ENCODE measurements at places on chromosomes 16 and 17. TPM values are rescaled to one million over a fixed set of nuclear protein-coding genes. Genes with fewer than 3 reads are reported as not detected.
A peak's percentile ranks its signal among the peaks of the same experiment; 100 is the strongest.

DNA sequence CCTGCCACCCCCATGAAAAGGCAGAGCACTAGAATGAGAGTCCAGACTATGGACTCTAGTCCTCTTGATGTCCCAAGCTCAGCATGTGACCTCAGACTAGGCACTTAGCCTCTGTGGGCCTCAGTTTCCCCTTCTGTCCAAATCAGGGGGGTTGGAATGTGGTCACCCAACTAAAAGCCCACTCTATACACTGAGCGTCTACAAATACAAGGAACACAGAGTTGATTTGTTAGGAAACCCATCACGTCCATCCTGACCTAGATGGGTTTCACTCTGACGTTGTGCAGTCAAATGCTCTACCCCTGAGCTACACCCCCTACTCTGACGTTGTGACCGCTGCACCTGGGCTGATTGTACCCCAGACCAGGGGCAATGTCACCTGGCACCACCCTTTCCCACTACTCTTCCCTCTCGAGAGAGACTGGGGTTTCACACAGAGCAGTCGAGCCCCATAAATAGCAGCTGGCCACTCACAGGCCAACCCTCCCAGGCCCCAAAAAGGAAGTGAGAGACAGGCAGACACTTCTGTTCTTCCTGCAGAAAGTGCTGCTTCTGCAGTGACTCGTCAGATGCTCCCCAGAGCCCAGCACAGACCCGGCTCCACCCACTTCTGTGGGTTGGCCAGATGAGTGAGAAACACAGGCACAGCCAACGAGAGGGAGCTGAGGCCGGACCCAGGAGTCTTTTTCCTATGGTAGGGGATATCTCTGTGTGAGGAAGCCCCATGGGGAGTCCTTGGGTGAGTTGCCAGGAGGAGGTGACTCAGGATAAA, 16.1 kb upstream of the TNFRSF13B start:
- DNase-seq = peak; percentile 77

- peak; percentile 47 for DNase-seq
Observed at GRCh38 chr17:6510321-6510977, 45.9 kb downstream of the PITPNM3 start.

- no peak for DNase-seq
Observed at GRCh38 chr17:2184993-2185931, 118.3 kb downstream of the SMG6 start.

GRCh38 chr16:80007231-80007630, 406.7 kb upstream of the MAF start:
- DNase-seq = no peak

GRCh38 chr16:49469930-49470451, 96.4 kb downstream of the C16orf78 start:
- DNase-seq = peak; percentile 12

DNA sequence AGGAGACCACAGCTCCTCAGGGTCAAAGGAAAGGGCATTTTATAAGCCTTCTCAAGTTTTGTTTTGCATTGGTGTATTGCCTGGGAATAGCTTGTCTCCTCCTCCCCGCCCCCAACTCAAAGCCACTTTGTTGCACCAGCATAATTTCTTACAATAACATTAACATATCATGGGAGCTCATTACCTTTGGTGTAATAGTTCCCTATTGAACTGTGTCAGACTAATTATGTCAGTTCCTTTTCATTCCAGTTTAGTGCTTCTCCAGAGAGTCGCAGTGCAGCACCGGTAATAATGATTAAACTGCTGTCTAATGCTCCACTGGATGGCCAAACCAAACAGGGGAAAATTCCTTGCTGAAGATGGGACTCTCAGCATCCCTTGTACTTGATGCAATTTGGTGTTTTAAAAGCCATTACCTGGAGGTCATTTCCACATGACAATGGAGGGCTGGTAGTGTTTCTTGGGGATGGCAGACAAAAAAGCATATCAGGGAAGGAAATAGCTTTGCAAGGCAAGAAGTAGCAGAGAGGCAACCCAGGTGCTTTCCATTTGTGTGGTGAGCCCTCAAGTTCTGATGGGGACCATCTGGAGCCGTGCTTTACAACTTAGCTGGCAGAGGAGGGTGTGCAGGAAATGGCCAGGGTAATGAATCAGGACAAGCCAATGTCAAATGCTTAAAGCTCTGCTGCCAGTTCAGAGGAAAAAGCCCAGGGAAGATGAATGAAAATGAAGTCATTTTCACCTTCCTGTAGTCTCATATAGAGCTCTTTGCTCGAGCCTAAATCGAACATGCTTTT, 91.5 kb upstream of the NLRP1 start:
- DNase-seq = no peak

Gene ZDHHC1
- 16.4 TPM for total RNA-seq

- no peak for DNase-seq
Observed at GRCh38 chr16:11094857-11095565, 150.6 kb downstream of the CLEC16A start.

Gene MYH2
- total RNA-seq = not detected

- DNase-seq = no peak
Observed at GRCh38 chr16:86457501-86458148, 52.7 kb upstream of the FOXF1 start.

GRCh38 chr17:80689129-80689619, 144.5 kb downstream of the RPTOR start:
- no peak for DNase-seq

DNA sequence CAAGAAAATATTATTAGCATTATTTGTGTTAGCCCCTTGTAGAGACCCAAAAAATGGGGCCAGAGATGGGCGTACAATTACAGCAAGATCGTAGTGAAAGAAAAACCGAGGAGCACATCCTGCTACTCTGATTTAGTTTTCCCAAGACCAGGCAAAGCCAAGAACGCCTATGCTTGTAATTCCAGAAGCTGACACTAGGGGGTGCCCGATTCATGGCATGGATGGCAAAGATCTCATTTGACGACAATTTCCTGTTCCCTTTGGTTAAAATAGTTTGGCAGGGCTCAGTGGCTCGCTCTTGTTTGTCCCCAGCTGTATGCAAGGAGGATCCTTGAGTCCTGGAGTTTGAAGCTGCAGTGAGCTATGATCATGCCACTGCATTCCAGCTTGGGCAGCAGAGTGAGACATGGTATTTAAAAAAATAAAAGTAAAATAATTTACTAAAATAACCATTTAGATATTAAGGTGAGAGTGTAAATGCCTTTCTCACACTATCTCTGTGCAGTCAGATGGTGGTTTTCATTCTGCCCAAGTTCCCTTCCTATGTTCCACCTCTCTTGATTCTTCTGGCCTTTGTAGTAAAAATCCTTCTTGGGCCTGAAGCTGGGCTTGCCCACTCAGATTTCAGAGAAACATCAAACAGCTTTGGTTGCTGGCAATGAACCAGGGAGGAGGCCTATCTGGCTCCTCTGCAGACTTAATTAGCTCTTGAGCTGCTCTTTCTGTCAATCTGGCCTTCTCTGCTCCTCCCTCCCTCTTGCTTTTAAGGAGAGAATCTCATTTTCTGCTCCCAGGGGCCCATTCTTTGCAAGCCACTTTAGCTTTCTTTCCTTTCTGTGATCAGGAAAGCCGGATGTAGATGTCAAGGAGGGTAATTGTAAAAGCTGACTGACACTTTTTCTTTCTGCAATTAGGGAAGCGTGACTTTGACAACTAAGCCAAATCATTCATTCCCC, 31.2 kb downstream of the TMEM238L start:
- DNase-seq = no peak

GRCh38 chr17:78709119-78709681, 72.9 kb downstream of the CYTH1 start:
- no peak for DNase-seq

GRCh38 chr16:69438465-69438864, 14.0 kb downstream of the CYB5B start:
- DNase-seq = no peak

- DNase-seq = no peak
Observed at GRCh38 chr16:1019231-1020090, 37.9 kb downstream of the SOX8 start.

DNA sequence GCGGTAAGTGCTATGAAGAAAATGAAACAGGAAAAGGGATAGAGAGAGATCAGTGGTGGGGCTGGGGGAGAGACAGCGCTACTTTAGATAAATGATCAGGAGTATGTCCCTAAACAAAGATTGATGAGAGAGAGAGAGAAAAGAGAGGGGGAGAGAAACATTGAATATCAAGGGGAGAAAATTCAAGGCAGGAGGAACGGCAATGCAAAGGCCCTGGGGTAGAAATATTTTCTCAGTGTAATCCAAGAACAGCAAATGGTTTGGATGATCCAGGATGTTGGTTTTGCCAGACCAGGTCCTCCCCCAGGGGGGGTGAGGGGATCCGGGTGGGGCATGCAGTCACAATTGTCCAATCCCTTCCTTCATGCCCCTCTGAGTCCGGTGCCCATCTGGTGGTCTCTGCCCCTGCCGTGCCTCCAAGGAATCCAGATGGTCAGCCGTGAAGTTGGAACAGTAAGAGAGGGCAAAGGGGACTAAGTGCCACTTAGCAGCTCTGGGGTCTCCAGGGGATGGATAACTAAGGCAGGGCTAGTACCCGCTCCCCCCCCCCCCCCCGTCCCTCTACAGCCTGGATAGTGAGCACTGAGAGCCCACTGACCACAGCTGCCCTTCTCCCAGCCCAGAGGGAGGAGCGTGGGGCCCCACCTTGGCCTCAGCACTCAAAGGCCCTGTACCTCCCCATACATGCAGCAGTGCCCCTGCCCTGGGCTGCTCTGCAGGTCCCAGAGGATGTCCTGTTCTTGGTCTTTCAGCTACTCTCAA, 43.7 kb downstream of the TMEM132E start:
- DNase-seq = no peak

DNA sequence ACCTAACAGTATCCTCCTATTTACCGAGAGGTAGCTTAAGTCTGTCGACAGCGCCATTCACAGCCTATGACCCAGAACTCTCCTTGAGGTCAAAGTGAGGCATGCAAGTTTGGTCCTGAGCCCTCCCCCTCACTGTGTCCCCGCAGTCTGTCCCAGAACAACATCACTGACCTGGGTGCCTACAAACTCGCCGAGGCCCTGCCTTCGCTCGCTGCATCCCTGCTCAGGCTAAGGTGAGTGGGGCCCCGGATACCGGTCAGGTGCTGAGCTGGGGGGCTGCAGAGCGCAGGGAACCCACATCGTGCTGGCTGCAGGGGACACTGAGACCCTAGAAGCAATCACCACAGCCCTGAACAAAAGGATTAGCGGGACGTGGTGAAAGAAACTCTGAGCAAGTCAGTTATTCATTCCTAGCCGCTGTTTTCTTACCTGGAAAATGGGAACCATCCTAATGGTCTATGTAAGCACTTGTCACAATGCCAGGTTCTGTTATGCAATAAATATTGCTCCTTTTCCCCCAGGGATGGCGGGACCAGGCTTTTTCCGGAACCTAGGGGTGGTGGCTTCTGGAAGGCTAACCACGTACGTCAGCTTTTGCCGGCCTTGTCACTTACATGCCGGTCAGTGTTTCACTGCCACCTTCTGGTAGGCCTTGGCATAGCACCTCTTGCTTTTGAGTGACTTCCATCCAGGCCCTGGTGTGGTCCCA, 23.8 kb downstream of the DEXI start:
- DNase-seq = peak; percentile 95

- no peak for DNase-seq
Observed at GRCh38 chr17:41254861-41255260, 323 bp upstream of the KRTAP9-9 start.

DNA sequence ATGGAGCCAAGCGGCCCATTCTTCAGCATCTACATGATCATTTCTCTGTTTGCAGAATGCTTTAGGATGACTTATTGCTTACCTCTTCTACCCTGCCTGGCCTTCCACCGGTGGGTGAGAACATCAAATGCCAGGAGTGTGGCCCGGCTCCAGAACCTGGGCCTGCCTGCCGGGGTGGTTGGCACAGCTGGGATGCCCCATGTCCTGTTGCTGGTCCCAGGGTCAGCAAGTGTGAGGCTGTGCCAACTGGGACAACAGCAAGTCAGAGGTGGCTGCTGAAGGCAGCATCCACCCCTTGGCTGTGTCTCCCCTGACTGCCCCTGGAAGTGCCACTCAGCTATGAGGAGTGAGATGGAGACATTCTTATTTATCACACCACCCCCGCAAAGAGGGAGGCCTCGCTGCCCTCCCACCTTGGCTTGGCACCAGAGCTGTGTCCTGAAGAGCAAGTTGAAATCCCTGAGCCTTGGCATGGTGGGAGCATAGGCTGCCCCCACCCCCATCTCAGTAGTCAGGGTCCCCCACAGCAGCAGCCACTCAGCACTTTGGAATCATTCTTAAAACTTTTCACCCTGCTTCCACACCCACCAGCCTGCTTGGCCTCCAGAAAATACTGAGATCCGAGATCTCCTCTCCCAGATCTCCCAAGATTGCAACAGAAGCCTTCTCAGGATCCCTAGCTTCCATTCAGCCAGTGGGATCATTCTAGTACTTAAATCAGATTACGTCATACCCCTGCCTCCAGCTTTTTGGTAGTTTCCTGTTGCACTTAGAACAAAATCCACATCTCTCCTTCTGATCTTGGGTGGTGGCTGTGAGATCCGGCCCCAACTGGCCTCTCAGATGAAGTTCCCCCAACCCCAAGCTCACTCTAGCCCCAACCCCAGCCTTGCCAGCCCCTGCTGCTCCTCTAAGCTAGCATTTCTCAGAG, 127.5 kb downstream of the SOCS1 start:
- DNase-seq = peak; percentile 71

Gene CCL7
- total RNA-seq = not detected

- DNase-seq = no peak
Observed at GRCh38 chr17:40373324-40373723, 8.8 kb upstream of the GJD3 start.

GRCh38 chr17:82408938-82409318, 9.2 kb upstream of the HEXD start:
- DNase-seq = no peak

DNA sequence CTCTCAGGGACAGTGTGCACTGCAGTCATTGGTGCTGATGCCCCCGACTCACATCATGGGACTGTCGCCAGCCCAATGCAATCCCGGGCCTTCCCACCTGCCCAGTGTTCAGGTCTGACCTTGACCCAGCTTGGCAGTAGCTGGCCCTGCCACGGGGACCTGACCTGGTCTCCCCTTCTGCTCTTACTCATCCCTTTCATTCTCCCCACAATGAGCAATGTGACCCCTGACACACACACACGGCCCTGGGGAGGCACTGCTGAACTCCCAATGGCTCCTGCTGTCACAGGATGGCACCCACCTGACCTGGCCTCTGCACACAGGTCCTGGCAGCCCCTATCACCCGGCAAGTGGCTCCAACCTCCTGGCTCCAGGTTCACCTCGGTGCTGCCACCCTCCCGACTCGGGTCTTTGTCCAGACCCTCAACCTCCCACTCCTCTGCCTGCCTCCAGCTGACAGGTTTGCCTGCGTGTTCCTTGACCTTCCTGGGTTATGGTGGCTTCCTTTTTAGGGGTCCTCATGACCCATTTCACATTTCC, 6.6 kb downstream of the CD300C start:
- no peak for DNase-seq

GRCh38 chr17:2631211-2631610, 37.8 kb downstream of the PAFAH1B1 start:
- no peak for DNase-seq

DNA sequence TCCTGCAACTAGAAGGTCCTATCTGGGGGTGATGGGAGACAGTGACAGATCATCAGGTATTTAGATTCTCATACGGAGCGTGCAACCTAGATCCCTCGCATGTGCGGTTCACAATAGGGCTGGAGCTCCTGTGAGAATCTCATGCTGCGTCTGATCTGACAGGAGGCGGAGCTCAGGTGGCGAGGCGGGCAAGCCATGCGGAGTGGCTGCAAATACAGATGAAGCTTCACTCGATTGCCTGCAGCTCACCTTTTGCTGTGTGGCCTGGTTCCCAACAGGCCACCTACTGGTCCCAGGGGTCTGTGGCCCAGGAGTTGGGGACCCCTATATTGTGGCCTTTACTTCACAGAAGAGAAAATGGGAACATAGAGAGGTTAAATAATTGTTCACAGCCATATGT, 200.4 kb downstream of the IRF8 start:
- no peak for DNase-seq

Gene ANTKMT
- 36.8 TPM for total RNA-seq
